ENCODE measurements at places on chromosomes 2 and 18.

DNA sequence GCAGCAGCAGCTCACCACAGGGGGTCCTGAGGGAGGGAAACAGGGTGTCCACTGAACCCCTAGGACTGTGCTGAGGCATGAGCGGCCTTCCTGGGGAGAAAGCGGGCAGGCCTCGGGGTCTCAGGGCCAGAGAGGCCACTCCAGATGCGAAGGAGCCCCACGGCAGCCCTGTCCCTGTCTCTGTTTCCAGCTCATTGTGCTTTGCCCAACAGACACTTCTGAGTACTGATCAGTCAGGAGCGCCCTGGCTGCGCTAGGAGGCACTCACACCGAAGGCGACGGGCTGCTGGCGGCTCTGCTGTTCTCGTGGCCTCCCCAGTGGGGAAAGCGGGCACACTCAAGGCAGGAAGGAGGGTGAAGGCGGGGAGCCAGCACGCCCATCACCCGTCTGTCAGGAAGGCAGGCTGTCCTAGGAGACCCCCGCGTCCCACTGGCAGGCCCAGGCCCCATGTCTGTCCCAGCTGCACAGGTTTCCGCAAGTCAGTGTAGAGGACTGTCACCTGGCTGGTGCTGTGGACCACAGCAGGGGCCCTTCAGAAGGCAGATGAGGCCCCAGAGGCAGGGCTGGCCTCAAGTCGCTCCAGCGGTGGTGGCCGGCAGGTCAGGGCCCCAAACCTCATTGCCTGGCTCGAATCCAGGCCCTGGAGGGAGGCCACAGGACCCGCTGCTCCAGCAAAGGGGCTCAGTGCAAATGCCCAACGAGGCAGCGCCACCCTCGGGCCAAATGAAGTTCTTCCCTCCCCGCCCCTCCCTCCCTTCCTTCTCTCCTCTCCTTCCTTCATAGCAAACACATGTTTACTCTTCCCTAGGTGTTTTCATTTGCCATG is 6.8 kb downstream of the ESPNL start:
- DNase-seq = no peak

DNA sequence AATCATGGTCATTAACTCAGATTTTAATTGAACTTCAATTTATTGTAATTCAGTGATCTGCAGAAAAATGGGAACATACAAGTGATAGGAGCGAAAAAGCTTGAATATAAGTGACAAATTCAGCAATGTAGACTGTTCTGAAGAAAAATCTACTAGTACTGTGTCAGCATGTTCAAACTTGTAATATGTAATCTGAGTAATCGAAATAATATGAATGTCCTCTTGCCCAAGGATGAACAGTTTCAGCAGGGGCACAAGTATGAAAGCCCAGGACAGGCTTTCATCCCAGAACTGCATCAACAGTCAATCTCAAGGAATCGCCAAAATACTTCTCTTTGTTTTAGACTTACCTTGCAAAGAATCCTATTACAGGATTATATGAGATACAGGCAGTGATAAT is 1110.5 kb downstream of the LRP1B start:
- no peak for DNase-seq

DNA sequence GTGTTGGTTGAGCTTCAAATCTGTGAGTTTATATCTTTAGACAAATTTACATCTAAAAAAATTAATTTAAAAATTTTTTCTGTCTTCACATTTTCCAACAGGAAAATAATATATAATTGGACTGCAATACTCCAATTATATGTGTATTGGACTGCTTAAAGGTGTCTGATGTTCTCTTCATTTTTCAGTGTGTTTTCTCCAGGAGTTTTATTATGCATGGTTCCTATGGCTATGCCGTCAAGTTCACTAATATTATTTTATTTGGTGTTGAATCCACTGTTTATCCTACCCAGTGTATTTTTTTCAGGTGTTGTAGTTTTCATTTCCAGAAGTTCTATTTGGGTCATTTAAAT is 62.1 kb upstream of the CTLA4 start:
- DNase-seq = no peak

- peak; percentile 82 for DNase-seq
Measured at GRCh38 chr2:98334439-98335078, 11.7 kb upstream of the CNGA3 start.

- DNase-seq = no peak
Measured at GRCh38 chr18:77551055-77551454, 301.4 kb downstream of the GALR1 start.

GRCh38 chr2:84493514-84493913 is 22.8 kb upstream of the DNAH6 start:
- peak; percentile 70 for DNase-seq

GRCh38 chr2:197280015-197280702 is 30.4 kb downstream of the ANKRD44 start:
- DNase-seq = no peak

- DNase-seq = no peak
Measured at GRCh38 chr2:37090019-37090477, 5.7 kb downstream of the GPATCH11 start.

DNA sequence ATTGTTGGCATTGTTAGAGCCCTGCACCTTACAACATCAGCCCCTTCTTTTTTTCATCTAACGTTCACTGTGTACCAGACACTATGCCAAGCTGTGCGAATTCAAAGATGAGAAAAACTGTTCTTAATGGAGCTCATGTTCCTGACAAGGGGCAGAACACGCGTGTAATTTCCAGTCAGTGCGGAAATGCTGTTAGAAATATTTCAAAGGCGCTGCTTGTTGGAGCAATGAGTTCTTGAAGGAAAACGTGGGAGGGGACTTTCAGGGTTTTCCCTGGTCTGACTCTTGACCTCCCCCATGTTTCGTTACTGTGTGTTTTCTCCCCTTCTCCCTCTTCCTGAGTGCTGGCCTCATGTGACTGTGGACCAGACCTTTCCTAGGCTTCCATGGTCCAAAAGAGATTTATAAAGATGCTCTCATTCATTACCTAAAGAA is 1.5 kb downstream of the MTHFD2 start:
- no peak for DNase-seq

DNA sequence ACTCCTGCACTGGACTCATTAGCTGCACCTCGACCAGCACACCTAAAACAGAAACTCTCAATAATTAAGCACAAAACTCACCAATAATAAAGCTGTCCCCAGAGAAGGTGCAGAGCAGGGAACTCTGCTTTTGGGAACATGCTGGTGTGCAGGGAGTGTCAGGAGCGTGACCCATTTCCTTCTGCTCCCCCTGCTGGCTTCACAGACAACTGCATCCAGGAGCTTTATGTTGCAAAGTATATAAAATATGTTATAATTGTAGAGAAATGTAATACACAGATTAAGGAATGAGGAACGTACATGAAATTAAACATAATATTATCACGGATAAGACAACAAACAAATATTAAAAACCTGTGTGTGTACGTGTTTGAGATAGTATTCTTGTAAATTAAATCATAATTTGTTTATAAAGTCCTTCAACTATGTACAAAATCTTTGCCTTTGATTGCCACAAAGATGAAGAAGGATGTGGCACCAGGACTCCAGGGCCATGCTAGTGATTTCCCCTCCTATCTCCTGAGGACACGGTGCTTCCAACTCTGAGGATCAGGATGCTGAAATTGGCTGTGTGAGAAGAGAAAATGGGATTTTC is 68.6 kb upstream of the MAL start:
- DNase-seq = peak; percentile 69

DNA sequence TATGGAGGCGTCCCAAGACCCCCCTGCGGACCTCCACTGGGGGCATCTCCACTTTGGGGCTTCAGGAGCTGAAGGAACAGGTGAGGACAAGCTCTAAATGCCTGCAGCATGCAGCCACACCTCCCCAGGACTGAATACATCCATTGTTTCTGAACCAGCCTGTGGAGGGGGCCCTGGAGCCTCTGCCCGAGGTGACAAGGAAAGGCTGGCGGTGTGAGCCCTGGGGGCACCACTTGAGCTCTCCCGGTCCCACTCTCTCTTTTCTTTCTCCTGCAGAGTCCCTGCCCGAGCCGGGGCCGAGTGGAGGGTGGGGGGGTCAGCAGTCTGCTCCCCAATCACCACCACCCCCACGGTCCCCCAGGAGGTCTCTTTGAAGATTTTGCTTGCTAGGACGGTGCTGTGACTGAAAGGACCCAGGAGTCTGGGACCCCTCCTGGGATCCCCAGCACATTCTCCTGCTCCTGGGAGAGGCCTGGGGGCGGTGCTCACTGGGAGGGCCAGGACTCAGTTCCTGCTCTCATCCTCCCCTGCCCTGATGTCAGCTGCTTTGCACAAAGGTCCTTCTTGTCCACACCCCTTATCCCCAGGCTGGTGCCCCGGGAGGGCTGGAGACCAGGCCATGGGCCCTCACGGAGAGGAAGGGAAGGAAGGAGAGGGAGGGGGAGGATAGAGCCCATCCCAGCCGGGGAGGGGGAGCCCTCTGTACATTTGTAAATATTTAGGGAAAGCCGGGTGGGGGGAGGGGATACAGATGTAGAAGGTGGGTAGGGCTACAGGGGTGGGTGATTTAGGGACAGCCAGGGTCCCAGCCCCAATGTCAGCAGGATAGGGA is 5.7 kb downstream of the CHPF start:
- no peak for DNase-seq

DNA sequence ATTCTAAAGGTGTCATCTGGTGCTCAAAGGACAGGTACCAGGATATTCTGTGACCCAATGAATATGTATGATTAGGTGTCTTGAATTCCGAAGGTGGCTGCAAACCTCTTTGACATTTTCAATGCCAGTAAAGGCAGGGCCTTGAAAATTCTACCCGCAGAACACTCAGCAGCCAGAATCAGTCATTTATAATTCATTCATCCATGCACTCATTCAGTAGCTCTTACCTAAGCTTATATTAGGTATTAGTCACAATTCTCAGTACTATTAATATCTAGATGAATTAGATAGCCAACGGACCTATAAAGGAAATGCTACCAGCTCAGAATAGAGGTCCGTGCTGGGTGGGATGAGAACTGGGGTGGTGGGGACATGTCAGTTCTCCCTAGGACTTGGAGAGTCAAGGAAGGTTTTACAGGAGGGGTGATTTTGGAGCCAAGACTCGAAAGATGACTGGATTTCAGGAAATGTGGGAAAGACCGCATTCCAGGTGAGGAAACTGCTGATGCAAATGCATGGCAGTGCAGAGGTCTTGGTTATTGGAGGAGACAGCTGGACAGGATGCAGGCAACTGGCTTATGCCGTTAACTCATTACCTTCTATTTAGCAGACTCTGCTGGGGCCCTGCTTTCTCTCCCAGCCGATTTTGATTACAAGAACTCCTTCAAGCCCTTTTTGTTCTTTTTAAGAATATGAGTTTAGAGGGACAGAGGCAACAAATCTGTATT is 7.2 kb downstream of the TRIB2 start:
- DNase-seq = no peak

GRCh38 chr2:26444236-26444635 is 33.7 kb downstream of the OTOF start:
- DNase-seq = no peak

DNA sequence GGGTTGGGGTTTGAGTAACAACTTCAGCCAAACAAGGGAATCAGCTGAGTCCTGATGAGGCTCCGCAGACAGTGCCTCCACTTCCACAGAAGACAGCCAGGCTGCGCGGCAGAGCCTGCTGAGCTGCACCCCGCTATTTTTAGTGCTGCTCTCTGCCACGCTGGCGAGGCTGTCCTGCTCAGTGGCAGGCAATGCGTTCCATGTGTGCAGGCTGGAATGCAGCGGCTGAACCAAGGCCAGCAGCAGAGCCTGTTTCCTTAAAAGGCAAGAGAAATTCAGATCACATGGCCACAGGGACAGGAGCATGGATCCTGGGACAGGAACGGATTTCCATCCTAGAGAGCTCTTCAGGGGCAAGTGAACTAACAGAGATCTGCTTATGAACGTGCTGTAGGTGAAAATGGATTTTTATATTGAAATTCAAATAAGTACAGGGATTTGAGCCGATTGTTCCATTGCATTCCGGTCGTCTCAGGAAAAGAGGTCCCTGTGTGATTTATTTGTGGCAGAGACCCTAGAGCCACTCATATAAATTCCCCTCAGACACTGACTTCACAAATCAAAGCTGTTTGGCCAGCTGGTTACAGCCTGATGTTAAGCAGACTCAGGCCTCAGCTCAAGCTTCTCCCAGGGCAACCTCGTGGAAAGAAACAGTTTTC is 98.7 kb downstream of the COL6A3 start:
- peak; percentile 88 for DNase-seq

DNA sequence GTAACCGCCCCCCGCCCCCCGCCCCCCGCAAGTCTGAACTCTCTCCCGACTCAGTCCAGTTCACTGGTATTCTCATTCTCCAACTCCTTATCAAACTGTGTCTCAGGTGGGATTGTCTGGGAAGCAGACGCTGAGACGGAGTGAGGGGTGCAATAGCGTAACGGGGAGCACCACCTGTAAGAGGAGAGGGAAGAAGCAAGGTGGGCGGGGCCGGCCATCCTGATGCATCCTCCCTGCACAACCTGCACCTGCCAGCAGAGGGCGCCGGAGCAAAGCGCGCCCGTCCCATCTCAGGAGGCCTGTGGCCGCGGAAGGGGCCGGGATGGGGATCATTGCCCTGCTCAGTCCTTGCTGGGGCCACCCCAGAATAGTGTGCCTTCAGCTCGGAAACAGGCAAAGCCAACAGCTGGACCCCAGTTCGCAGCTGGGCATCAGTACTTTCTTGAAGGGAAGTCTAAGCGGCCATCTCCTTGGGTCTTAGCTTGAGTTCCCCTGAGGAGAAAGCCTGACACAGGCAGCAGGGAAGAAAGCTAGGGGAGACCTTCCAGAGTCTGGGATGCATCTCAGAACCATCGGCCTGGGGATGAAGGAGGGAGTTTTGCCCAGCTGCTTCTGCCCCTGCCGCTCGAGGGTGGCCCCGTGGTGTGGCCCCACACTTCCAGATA is 208.0 kb downstream of the TFCP2L1 start:
- DNase-seq = peak; percentile 73
